ENCODE measurements at places on chromosomes 11 and 22.
A peak's percentile ranks its signal among the peaks of the same experiment; 100 is the strongest.

- no peak for DNase-seq
Measured at GRCh38 chr11:539971-540481, 2.7 kb downstream of the LRRC56 start.

DNA sequence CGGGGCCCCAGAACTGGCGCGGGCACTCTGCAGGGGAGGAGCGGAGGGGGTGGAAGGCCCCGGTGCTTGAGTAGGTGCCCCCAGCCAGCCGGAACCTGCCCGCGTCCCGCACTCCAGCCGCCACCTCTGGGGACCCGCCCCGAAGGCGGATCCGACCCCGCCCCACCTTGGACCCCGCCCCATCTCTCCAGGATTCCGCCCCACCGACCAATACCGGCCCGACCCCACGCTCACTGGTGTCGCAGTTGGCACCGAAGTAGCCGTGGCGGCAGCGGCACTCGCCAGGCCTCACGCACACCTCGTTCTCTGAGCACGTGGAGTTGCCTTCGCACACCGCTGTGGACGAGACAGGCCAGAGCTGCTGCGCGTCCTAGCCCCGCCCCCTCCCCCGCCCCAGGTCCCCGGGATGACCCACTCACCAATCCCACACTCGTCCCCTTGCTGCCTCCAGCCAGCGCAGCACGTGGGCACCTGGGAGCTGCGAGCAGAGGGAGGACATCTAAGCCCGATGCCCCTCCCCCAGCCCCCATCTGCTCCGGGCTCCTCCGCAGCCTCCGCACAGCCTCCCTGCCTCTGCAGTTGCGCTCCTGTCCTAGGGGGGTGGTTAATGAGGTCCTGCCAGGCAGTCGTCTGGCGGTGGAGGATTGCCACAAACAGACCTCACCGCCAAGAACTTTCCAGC, 6.0 kb downstream of the SCARF2 start:
- DNase-seq, result no peak

- DNase-seq, result no peak
Measured at GRCh38 chr11:131796541-131796940, 426.1 kb downstream of the NTM start.

- DNase-seq, result no peak
Measured at GRCh38 chr11:123041185-123041584, 20.8 kb downstream of the HSPA8 start.

- DNase-seq, result no peak
Measured at GRCh38 chr22:22798232-22798616, 89.4 kb upstream of the IGLL5 start.

- DNase-seq, result no peak
Measured at GRCh38 chr11:95359756-95360155, 128.8 kb upstream of the SESN3 start.

- no peak for DNase-seq
Measured at GRCh38 chr11:75740681-75741080, 23.0 kb downstream of the MOGAT2 start.

GRCh38 chr11:61632096-61632495, 48.1 kb upstream of the DAGLA start:
- DNase-seq, result no peak

DNA sequence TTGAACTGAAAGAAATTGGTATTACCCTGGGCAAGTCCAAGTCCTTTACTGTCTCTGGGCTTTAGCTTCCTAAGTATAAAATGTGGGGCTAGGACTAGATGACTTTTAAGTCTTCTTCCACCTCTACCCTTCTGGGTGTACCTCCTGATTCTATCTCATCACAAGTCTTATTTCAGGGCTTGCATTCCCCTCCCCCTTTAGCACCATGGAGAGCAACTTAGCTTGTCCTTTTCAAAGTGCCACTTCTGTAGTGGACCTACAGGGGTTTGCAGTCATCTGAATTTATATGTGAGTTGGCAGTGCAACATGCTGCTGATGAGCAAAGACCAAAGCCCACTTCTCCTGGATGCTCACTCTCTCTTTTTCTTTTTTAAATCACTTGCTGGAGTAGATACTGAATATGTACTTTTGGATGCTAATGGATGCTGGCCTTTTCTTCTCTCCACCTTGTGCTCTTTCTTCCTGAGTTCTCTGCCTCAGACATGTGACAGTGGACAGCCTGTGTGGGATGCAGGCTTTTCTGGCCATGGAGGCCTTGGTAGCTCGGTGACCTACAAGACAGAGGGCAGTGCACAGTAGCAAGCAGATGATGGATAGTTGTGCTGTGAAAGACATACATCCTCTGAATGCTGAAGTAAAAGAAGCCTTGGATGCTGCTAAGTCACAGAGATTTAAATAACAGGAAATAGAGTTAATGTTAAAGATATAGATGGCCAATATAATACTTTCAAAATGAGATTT, 185.0 kb downstream of the NELL1 start:
- no peak for DNase-seq

- no peak for DNase-seq
Measured at GRCh38 chr11:102955624-102956023, at the start of gene MMP13. MMP13 (minus strand) TSS chr11:102955732; CDS start chr11:102955705, 27 bp downstream.

DNA sequence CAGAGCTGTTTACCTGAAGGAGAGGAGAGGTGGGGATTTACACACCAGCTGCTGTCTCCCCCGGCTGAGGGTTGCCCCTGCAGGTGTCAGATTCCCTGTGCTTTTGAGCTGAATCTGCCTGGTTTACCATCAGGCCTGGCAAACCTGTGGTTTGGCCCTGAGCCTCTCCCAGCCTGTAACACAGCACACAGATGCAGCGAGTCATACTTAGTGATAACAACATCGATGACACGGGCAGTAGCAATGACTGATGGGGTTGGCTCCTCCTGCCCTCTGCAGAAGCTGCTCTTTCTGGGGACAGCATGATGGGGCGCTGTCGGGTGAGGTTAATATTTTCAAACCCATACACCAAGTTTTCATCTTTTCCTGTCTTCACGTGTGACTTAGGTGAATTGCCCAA, 380.0 kb upstream of the B3GAT1 start:
- DNase-seq, result no peak

DNA sequence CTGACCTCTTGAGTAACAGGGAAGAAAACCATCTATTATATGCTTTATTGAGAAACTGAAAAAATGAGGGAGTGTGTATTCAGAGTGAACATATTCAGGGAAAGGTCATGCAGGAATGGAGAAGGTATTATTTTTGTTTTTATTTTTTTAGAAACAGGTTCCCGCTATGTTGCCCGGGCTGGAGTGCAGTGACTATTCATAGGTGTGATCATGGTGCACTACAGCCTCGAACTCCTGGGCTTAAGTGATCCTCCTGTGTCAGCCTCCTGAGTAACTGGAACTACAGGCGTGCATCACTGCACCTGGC, 8.7 kb upstream of the RCE1 start:
- DNase-seq, result no peak

- DNase-seq, result no peak
Measured at GRCh38 chr11:47340980-47341775, 11.3 kb downstream of the MYBPC3 start.

DNA sequence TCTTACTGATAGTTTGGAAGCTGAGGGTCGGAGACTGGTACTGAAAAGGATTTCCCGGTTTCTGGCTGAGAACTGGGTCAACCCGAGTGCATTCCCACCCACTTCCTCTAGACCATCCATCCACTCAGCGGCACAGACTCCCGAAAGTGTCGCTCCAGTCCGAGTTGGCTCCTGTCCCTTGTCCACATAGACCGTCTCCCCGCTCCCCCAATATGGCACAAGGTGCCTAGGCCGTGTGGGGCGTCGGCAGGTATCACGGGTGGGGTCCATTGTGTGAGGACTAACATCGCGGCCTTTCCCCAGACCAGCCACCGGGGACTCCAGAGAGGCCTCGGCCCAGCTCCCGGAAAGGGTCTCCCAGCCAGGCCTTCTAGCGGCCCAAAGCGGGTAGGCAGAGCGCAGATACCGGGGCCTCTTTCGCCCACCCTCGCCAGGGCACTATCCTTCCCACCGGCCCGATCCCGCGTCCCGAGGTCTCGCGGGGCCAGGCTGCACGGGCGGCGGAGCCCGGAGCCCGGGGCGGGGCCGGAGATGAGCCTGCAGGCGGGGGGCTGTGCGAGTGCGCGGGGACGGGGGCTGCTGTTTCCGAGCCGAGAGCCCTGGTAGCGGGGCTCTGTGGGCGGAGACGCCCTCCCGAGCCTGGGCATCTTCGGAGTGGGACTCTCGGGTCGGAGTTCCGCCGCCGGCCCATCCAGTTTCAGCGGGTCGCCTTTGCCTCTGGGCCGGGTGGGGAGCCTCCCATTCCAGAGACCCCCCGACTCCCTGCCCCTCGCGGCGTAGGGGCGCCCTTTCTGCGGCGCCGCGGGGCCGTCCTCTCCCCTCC, 21.1 kb downstream of the SERPINH1 start:
- no peak for DNase-seq

- no peak for DNase-seq
Measured at GRCh38 chr11:126477535-126478305, 122.2 kb downstream of the ST3GAL4 start.

DNA sequence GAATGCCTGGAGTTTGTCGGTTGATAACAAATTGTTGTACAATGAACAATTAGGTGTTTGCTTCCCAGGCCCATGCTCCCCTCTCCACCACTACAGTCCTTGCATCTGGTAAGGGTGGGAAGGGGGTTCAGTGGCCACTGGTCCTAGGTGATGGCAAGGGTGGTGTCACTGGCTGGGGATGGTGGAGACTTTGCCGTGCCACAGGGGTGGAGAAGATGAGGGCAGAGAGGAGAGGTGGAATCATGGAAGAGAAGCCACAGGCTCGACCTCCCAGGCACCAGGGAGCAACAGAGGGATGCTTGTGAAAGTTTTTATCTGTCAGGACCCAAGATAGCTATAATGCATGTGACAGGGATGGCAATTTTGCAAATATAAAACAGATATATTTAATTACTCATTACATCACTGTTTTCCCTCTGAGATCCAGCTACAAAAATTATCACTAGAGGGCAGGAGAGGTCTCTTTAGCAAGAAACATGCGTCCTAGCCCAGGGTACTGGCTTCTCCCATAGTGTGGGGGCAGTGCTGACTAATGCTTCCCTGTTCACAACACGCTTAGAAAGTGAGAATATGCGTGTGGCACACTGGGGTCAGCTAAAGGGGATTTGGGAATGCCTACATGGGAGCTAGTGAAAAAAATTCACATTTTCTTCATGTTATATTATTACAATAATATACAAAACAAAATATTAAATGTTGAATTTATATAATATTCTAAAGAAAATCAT, 49.0 kb upstream of the AMPD3 start:
- DNase-seq, result peak; percentile 51

- no peak for DNase-seq
Measured at GRCh38 chr11:119188067-119188466, 2.8 kb downstream of the NHERF4 start.

GRCh38 chr11:45448561-45448960, 162.4 kb upstream of the SYT13 start:
- DNase-seq, result no peak

DNA sequence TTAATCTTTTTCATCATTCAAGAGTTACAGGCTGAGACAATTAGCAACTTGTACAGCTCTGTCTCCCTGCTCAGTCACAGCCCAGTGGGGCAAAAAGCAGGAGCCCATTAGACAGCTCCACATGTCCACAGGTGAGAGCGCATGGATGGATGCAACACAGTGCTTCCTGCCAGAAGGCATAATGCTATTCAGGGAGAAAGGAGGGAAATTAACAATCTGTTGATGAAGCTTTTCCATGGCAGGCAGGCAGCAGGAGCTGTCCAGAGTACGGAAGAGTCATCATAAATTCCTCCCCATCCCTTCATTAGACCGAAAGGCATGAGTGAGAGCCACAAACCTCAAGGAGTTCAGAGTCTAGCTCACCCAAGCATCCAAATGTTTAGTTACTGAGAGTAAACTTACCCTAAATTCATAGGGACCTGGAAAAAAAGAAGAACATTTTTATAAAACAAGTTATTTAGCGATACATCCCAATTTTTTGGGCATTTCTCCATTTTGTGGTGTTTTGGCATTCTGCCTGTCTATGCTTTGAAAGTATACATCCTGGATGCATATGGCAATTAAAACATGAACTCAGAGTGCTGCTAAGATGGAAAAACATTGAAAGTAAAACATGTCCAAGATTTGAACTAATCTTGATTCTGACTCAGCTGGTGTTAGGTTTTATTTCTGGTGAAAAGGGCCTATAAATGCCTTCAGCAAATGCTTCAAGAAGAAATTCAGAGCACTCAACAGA, 428.1 kb downstream of the OPCML start:
- no peak for DNase-seq

- DNase-seq, result no peak
Measured at GRCh38 chr11:34595391-34595790, 25.5 kb upstream of the EHF start.

DNA sequence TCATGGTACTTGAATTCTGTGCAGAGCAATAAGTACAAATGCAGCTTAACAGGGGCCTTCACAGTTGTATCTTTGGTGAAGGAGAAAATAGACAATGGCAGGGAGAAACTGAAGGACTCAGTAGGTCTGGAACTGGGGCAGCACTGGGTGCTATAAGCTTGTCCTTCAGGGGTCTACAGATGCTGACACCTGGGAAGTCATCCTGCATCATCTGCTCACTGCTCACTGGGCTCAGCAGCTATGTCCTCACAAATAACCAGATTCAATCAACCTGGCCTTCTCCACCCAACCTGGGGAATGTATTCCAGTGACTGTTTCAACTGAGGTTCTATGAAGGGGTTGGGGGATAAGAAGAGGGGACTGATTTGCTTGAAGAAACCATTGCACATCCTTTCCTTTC, 117.0 kb downstream of the ZNF280B start:
- no peak for DNase-seq

DNA sequence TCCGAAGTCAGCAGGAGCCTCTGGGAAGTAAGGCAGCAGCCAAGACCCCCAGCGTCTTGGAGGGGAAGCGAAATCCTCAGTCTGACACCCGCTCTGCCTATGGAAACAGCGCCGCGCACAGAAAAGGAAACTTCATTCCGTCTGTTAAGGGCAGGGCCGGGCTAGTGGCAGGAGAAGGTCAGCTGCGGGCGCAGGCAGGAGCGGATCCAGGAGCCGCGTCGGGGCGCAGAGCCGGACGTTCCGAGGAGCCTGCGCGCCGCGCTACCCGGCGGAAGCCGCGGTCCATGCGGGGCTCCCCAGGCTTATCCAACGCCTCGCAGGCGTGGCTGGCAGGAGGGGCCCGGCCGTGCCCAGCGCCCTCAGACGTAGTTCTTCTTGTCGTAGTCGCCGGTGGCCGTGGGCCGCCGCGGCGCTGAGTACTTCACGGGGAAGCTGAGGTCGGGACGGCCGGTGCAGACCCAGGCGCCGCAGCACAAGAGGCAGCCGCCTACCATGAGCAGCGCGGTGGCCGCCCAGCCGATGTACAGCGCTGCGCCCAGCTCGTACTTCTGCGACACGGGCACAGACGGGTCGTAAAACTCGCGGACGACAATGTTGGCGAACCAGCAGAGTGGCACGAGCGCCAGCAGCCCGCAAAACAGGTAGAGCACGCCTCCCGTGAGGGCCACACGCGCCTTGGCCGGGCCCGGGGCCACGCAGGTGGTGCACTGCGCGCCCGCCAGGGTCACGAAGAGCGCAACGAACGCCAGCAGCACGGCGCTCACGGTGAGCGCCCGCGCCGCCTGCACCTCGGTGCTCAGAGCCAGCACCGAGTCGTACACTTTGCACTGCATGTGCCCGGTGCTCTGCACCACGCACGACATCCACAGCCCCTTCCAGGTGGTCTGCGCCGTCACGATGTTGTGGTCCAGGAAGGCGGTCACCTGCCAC, 705 bp downstream of the CLDN5 start:
- DNase-seq, result no peak
